ENCODE measurements at places on chromosomes 1 and 21.

- DNase-seq = no peak
These were observed 23.3 kb downstream of the ETNK2 start for GRCh38 chr1:204128464-204128963.

- no peak for DNase-seq
These were observed 35.7 kb downstream of the RGS5 start for GRCh38 chr1:163166886-163167555.

DNA sequence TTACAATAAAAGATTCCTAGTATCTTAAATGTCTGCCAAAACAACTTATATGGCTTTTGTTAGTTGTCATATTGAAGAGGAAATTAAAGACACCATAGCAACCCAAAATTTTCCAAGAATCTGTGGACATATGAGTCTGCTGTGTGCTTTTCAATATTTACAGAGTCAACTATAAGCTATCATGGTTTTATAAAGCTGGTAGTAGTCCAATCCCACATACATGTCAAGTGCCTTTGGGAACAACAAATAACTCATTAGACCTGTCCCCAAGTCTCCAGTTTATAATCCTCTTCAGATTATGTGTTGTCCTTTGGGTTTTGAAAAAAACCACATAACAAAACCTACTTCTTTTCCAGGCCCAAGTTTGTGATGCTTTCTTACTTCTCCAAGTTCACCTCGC lies 293.8 kb upstream of the USP25 start:
- no peak for DNase-seq

DNA sequence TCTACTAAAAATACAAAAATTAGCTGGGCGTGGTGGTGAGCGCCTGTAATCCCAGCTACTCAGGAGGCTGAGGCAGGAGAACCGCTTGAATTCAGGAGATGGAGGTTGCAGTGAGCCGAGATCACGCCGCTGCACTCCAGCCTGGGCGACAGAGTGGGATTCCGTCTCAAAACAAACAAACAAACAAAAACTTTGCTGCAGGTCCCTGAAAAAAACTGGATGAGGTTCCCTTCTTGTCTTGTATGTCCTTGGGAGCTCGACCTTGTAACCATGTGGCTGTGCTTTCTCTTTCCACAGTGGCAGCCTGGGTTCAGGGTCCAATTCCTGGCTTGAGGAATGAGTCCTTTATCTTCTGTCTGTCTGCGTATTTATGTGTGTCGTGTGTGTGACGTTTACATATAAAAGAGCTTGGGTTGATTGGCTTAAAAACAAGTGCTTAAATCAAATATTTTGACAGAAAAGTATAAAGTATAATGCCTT lies 18.0 kb upstream of the COX20 start:
- no peak for DNase-seq

- DNase-seq = no peak
These were observed 254.7 kb downstream of the NFIA start for GRCh38 chr1:61337037-61337436.

GRCh38 chr1:25111706-25112105 lies 120.6 kb downstream of the SYF2 start:
- DNase-seq = no peak

- DNase-seq = no peak
These were observed 394.5 kb upstream of the PKN2 start for GRCh38 chr1:88289401-88290102.

- DNase-seq = no peak
These were observed 1.1 kb upstream of the RAP1GAP start for GRCh38 chr1:21670059-21670881.

- DNase-seq = no peak
These were observed 1.4 kb downstream of the SH3BP5L start for GRCh38 chr1:248824301-248824700.

Data from esophagus squamous epithelium (tissue), 5 donors.